Kidney epithelial cell (primary cell): ENCODE measurements at places on chromosomes 12 and 14.

- no peak for DNase-seq
Measured at GRCh38 chr14:33773205-33774030, 177.5 kb downstream of the EGLN3 start.

- DNase-seq = no peak
Measured at GRCh38 chr12:2076196-2076570, 23.4 kb downstream of the CACNA1C start.

- no peak for DNase-seq
Measured at GRCh38 chr14:68016255-68016914, 196.8 kb downstream of the RAD51B start.

GRCh38 chr12:120640861-120641833 lies 721 bp downstream of the CABP1 start:
- DNase-seq = no peak

GRCh38 chr12:67601126-67601525 lies 47.4 kb upstream of the DYRK2 start:
- no peak for DNase-seq

- DNase-seq = no peak
Measured at GRCh38 chr12:109358154-109358869, 10.6 kb downstream of the MYO1H start.

GRCh38 chr12:57006809-57007475 lies 596 bp upstream of the ZBTB39 start:
- DNase-seq = no peak

- DNase-seq = no peak
Measured at GRCh38 chr14:28482251-28483040, 284.1 kb upstream of the FOXG1 start.

- no peak for DNase-seq
Measured at GRCh38 chr14:74419086-74419485, 6.9 kb downstream of the SYNDIG1L start.

DNA sequence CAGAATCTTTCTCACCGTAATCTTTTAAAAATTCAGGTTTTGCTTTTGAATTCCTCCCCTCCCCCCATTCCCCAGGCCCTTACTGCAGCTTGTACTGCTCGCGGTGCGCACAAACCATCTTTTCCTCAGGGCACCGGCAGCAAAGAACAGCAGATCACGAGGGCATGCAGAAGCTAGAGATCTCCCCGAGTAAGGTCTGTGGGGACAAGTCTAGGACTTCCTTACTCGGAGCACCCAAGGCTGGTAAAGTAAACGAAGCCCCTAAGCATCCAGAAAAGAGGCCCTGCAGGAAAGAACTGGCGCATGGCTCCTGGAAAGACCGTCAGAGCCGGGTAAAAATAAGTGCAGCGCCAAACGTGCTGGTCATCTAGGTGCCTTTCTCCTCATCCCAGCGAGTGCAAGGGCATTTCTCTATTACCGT lies 727 bp downstream of the LDHB start:
- no peak for DNase-seq

DNA sequence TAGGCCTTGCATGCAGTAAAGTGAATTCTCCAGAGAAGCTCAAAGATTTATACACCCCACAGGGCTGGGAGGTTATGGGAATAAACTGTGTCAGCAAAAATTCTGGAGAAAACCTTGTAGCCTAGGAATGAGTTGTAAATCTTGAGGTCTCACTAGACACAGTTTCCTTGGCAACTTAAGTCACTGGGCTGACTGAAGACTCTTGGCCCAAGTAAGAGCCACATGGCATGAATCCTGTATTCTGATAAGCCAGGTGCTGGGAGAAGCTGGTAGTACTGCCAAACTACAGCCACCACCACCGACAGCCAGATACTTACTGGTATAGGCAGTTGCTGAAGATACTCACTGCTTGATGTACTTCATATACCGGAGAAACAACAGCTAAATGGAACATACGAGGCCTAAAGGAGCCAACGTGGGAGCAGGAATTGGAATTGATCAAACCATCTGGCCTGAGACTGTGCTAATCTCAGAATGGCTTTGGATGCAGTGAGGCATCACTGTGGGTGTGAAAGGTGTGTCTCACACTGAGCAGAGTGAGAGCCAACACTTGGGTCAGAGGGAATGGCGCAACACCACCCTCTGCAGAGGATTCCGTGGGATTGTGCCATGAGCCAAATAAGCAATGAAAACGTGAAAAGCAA lies 102.8 kb upstream of the TMCC3 start:
- DNase-seq = no peak

GRCh38 chr14:34013721-34014060 lies 62.8 kb upstream of the EGLN3 start:
- no peak for DNase-seq

- DNase-seq = no peak
Measured at GRCh38 chr14:64467566-64467965, 2.3 kb downstream of the AKAP5 start.

- DNase-seq = no peak
Measured at GRCh38 chr14:83463500-83464098, 1929.9 kb upstream of the SEL1L start.

GRCh38 chr12:18864900-18865561 lies 127.1 kb downstream of the CAPZA3 start:
- DNase-seq = peak; percentile 37

- no peak for DNase-seq
Measured at GRCh38 chr12:53173085-53173715, 7.3 kb upstream of the ZNF740 start.

DNA sequence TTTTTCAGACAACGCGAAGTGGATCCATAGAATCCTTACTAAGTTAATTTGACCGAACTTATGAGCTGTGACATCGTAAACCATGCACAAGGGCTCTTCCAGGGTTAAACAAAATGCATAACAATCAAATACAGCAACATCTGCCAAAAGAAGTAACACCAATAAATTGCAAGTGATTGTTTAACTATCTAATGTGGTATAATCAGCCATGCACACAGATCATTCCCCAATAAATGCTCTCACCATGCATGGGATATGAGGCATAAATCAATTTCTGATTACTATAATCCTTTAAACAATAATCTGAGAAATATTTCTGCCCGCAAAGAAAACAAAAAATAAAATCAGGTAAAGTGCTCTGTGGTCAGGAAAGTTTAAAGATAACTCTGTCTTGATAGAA lies 7.7 kb upstream of the PLEKHG7 start:
- no peak for DNase-seq

GRCh38 chr12:68903511-68903910 lies 29.5 kb downstream of the CPM start:
- DNase-seq = no peak

- DNase-seq = peak; percentile 31
Measured at GRCh38 chr14:100654814-100655740, 67.9 kb upstream of the BEGAIN start.

- no peak for DNase-seq
Measured at GRCh38 chr12:67690656-67691055, 42.1 kb downstream of the DYRK2 start.
